ENCODE measurements at places on chromosomes 2 and 18.

- no peak for DNase-seq
Measured at GRCh38 chr2:60499651-60500265, 53.7 kb downstream of the BCL11A start.

DNA sequence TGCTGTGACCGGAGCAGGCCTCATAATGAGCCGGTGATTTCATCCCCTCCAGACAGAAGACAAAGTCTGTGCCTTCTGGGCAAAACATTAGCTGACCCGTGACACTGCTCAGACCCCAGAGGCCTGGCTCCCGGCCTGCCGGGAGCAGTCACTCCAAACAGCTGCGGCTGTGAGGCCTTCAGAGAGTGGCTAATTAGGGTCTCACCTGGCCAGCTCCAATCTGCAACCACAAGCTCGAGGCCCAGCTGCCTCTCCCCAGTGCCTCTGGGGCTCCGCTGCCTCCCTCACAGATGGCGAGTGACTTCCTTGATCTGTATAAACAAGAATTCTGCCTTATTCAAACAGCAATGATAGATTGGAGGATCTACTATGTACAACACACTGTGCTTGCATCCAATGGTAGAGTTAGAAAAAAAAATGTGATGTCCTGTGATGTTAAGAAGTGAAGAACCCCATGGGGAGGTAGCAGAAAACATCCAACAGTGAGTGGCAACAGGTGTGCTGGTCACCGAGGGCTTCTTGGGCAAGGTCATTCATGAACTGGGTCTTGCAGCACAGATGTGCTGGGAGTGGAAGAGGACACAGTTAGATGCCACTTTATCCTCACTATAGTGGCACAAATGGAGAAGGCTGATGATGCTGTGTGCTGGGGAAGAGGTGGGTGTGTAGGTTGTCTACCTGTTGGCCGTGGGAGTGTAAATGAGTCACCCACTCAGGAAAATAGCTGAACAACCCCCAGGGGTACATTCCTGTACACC, 98.2 kb upstream of the ASAP2 start:
- DNase-seq = no peak

DNA sequence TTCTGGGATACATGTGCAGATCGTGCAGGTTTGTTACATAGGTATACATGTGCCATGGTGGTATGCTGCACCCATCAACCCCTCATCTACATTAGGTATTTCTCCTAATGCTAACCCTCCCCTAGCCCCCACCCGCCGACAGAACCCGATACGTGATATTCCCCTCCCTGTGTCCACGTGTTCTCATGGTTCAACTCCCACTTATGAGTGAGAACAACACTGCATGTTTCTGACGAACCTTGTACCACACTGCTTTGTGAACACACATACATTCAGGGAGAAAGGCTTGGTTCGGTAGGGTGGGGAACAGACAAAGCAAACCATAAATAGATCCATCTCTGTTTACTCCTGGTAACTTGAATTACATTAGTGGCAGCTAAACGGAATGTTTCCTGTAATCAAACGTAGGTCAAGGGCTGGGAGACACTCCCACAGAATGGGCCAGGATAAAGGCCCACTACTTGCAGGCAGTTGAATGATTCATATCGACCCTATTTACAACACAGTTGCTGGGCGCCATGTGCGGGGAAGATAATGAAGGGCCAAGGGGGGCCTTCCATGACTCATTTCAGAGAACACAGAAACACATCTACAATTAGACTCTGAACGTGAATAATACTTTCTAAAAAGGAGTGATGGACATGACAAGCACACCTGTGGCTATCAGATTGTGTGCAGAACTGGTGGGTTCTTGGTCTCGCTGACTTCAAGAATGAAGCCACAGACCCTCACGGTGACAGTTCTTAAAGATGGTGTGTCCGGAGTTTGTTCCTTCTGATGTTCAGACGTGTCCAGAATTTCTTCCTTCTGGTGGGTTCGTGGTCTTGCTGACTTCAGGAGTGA, 56.8 kb upstream of the KIDINS220 start:
- DNase-seq = no peak

DNA sequence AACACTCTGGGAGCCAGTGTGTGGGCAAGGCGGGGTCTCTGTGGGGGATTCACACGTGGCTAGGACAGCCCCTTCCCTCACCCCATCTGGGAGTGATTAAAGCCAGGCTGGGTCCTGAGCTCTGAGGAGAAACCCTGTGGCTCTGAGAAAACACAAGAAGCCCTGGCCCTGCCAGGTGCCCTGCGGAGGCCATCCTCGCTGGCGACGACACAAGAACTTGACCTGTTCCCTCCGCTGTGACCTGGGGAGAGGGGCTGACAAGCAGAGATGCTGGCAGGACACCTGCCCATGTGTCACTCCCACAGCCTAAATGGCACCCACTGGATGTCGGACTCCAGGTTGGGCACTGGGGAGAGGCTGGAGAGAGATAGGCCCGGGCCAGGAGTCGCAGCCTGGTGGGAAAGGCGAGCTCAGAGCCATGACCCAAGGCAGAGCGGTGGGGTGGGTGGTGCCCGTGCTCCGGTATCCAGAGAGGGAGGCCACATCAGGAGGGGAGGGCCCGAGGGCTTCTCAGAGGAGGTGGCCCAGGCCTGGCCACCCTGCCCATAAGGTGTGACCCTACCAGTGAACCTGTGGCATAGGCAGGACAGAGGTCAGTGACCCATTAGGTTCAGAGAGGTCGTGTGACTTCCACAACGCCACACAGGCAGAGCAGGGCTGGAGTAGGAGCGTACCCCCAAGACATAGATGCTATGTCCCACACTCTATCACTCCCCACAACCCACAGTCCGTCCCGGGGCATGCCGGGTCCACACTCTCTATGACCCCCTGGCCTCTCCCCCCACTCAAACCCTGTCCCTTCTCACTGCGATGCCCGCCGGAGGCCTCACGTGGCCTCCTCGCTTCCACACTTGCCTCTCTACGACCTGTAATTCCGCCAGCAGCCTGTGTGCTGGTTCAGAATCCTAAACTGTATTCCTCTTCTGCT, 59.4 kb upstream of the HPCAL1 start:
- DNase-seq = no peak

DNA sequence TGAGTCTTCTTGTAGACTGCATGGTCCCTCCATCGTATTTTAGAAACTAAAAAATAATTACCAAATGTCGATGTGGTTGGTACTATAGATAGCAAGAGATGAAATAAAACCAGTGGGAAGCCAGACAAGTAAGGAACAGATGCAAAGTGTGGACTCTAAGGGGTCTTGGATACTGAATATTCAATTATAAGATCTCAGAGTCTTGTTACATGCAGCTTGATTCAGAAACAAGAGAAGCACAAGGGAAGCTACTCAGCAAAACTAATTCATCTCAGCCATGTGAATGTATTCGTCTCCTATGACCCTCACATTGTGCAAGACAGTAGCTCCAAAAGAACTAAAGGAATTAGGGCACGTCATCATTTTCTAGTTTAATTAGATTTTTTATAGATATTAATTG, 80.9 kb downstream of the CDH20 start:
- no peak for DNase-seq

GRCh38 chr2:217975626-217976025, 27.2 kb downstream of the TNS1 start:
- no peak for DNase-seq

DNA sequence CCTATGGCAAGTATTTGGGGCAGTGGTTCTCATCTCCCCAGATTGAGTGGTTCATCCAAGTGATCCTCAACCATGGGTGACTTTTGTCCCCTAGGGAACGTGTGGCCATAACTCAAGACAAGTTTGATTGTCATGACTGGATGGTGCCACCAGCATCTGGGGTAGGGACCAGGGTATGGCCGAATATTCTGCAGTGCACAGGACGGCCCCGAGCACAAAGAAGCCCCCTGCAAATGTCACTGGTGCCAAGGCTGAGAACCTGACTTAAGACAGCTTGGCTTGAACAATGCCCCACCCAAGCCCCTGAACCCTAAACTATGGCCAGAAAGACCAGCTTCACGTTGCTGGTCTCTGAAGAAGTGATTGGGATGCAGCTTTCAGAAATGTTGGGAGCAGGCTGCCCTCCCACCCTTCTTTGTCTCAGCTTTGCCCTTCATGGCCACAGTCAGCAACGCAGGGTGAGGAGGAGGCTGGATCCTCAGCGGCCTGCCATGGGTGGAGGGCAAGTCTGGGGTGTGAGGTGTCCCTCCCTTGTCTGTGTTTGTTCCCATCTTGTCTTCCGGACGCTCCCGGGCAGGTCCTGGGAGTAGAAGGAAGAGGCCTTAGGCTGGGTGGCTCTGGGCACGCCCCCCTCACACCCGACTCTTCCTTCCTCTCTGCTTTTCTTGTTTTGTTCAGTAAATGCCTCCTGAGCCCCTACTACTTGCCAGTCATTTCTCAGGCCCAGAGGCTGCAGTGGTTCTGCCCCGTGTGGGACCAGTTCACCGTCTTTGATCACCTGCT, 43.4 kb downstream of the GREB1 start:
- DNase-seq = no peak

- DNase-seq = no peak
Measured at GRCh38 chr2:20165677-20166509, 59.0 kb downstream of the SDC1 start.

- no peak for DNase-seq
Measured at GRCh38 chr18:40904295-40904694, 1050.7 kb upstream of the PIK3C3 start.

DNA sequence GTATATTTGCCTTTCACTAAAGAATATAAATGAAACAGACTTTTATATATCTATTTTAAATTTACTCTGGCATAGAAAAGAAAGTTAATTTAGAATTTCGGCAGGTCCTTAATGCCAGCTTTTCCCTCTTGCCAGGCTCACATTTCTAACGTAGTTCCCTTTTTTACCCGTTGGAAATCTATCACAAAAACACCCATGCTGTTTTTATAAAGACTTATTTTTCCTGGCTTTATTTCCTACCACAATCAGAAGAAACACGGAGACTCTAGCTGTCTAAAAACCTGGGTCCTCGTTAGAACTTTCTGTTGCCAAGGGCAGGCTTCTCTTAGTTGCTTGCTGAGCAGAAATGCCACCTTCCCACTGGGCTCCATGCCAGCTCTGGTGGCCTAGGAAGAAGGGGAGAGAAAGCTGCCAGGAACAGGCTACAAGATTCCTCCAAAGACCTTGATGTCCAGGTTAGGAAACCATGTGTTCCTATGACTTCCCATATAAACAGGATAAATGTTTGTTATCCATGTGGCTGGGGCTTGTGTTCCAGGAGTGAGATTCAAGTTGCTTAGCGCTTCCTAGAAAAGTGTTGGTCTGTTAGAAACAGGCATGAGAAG, 17.8 kb upstream of the TMEM18 start:
- no peak for DNase-seq

- DNase-seq = no peak
Measured at GRCh38 chr18:57073501-57074187, 73.2 kb upstream of the BOD1L2 start.

- no peak for DNase-seq
Measured at GRCh38 chr2:168220965-168221819, 26.2 kb downstream of the STK39 start.

Data from hepatic stellate cell (primary cell).